ENCODE measurements at places on chromosomes 1 and 21.

DNA sequence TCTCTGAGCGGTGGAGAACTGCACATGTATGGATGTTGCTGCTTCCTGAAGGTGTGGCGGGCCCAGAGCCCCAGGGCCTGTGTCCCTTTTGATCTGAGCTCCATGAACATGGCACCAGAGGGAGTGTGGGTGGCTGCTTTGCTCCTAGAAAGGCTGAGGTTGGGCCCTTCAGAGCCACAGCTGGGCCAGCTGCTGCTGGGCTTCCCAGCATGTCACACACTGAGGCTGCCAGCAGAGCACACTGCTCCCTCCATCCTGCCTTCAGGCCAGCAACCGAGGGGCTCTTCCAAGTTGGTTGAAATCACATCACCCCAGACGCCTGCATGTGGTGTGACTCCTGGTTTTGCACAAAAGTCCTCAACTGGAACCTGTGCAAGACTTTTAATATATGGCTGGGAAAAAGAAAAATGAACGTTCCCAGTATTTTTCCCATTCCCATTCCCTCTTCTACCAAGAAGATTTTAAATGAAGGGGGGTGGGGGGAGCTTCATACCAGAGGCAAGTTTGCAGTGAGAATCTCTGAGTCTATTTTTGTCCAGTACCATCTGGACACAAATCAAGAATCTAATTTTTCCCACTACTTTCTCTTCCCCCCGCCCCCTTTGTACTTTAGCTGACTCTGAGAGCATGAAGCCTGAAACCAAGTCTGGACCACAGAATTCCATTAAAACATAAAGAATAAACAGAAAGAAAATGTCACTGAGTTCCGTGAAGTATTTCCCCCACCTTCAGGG, 26.2 kb upstream of the NGF start:
- DNase-seq: no peak

GRCh38 chr1:192601143-192601542, 25.6 kb downstream of the RGS1 start:
- no peak for DNase-seq

DNA sequence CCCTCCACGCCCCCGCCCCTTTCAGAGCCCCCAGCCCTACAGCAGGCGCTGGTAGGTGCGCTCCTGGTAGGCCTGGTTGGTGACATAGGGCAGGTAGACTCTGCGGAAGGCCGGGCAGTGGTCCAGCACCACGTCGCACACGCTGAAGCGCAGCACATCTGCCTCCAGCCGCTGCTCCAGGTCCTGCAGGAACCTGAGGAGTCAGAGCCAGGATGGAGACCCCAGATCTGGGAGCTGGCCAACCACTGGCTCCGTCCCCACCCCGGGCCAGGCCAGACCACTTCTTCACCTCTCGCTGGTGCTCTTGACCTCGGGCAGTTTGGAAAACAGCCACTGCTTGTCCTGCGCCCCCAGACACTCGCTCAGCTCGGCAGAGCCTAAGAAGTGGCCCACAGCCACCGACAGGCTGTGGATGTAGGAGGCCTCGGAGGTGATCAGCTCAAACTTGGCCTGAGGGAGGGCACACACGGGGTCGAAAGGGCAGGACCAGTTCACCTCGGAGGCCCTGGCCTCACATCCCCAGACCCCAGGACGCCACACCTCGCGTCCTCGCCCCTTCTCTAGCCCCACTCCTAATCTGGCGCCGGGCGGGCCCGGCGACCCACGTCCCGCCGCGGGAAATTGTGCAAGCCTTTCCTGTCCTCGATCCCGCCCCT, 6.4 kb downstream of the ARHGEF19 start:
- DNase-seq: no peak

DNA sequence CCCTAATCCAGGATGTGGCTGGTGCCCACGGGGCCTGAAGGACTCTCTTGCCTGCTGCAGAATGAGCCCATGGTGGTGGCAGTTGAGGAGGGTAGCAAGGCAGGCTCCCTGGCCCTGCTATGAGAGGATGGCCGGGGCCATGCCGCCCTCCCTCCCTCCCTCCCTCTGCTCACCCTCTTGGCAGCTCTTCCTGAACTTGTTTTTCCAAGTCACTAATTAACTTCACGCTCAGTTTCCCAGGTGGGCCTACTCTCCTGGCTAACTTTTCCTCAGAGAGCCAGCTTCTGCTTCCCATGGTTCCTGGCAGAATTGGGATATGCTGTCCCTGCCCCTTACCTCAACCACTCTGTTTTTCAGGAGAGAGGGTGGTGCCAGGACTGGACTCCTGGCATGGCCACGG, 10.2 kb downstream of the KCNC4 start:
- DNase-seq: no peak

- DNase-seq: no peak
These were observed 100.9 kb downstream of the ASTN1 start for GRCh38 chr1:177063648-177064047.

- no peak for DNase-seq
These were observed 98.9 kb upstream of the IRF2BP2 start for GRCh38 chr1:234708700-234709395.

- DNase-seq: no peak
These were observed 440.0 kb downstream of the MATN1 start for GRCh38 chr1:30283199-30283962.

DNA sequence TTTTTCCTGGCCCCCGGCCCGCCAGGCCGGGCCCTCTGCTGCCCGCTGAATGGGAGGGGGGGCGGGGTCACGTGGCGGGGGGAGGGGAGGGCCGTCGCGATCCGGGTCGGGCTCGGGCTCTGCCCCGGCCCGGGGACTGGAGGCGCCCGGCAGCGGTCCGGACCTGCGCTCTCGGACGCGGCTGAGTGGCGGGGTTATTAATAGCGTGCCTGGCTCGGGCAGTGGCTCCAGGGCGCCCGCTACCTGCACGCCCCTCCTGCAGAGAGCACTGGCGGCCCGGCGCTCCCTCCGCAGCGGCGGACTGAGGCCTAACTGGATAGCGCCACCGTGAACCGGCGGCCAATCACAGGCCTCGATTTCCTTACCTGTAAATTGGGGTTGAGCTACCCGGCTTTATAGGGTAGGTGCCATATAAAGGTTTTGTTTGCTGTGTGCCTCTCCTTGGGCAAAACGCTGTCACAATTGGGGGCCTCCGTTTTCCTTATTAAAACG, 28.1 kb downstream of the AHDC1 start:
- no peak for DNase-seq

DNA sequence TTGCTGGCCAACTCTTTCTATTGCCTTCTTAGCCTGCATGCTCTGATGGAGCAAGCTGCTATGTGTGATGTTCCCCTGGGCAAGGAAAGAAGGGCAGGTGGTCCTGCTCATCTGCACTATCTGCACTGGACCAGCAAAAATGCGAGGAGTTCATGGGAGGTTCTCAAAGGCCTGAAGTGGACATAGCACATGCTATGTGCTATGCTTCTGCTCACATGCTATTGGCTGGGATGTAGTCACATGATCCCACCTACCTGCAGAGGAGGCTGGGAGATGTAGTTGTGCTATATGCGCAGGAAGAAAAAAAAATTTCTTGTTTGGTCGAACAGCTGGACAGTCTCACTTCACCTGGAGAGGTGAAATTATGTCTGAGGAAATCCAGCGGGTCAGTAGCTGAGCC, 587.7 kb downstream of the MATN1 start:
- no peak for DNase-seq

DNA sequence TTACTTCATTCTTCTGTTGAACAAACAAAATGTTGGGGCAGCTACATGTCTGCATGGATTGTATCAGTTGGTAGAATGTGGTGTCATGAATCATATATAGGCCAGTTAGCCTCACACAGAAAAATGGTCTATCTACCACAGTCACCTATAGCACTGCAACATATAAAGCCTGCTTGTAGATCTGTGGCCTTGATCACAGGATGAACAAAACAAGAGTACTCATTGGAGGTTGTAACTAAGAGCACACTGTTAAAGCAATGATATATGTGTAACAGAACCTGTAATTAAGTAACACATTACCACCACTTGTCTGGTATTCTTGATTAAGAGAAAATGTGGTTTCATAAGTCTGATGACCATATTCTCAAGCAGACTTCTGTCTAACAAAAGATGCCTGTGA, 167.3 kb upstream of the SGIP1 start:
- DNase-seq: no peak

GRCh38 chr1:118269598-118269997, 84.6 kb upstream of the SPAG17 start:
- no peak for DNase-seq

DNA sequence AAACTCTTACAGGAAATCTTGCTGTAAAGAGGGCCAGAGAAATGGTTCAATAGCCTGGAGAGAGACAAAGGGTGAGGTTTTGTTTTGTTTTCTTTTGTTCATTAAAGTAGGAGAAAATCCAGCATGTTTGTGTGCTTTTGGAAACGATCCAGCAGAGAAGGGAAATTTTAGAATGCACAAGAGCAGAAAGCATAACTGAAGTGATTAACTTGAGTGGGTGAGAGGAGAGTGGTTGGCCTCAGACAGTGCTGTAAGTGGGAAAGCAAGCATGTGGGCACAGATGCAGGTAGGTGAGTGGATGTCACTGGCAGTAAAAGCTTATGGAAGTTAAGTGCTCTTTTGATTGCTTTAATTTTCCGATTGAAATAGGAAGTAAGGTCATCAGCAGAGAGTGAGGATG, 50.2 kb downstream of the EEIG2 start:
- no peak for DNase-seq

GRCh38 chr1:109963864-109964263, 20.7 kb upstream of the AHCYL1 start:
- no peak for DNase-seq

- DNase-seq: no peak
These were observed 2.2 kb downstream of the STMN1 start for GRCh38 chr1:25903986-25904385.

DNA sequence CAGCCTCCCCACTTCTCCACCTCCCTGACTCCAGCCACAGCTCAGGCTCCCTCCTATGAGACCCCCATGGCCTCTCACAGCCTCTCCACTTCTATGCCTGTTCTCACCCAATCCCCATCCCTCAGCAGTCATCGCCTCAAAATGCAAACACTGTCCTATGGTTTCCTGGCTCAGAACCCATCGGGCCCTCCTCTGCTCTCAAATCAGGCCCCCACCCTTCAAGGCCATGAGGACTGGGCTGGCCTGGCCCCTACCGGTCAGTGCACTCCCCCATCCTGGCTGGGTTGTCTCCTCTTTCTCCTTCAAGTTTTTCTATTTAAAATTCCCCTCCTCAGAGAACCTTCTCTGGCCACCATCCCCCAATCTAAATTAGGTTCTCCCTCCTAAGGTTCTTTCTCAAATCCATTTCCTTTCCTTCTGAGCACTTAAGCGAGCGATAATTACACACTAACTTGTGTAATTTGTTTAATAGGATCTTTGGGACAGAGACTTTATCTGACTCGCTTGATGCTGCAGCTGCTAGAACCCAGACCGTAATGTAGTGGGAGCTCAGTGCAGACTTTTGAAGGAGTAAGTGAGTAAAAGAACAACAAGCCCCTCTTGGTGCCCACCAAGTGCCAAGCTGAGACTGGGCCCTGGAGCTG, 347.2 kb downstream of the MATN1 start:
- no peak for DNase-seq

- DNase-seq: no peak
These were observed 146.9 kb downstream of the MIS18A start for GRCh38 chr21:32131960-32132359.

GRCh38 chr1:204283711-204284651, 70.2 kb upstream of the GOLT1A start:
- no peak for DNase-seq

GRCh38 chr1:151619489-151620093, 7.7 kb downstream of the SNX27 start:
- no peak for DNase-seq

- DNase-seq: peak; percentile 58
These were observed 22.9 kb downstream of the TSHB start for GRCh38 chr1:115052454-115053083.

- no peak for DNase-seq
These were observed 20.0 kb downstream of the ZBTB40 start for GRCh38 chr1:22471610-22472009.

DNA sequence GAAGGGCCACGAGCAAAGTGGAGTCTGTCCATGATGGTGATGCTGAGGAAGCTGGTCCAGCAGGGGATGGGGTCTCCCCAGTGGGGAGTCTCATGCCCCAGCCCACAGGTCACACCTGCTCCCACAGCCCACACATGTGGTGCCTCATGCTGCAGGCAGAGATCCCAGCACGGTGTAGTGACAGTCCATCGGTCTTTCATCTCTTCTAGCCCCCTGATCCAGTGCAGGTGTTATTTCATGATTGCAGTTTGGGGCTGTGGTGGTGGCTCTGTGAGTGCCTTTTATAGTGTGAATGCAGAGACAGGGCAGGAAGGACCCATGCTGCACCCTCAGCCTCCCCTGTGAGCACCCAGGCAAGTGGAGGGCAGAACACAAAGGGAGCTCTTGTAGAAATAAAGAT, 45.0 kb downstream of the UBASH3A start:
- DNase-seq: no peak

DNA sequence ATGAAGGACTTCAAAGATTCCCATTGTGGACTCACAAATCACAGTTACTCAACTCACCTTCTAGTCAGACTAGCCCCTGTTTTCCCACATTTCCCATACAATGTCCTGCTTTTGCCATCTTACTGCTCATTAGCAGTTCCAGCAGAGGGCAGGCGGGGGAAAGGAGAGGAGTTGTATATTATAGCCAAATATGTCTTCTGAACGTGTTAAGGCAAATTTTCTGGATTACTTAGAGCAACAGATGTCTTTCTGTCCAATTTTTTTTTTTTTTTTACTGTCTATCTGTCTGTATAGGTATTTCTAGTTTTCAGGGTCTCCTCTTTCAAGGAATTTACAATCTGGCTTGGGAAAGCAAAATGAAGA, 29.9 kb upstream of the DDAH1 start:
- no peak for DNase-seq

DNA sequence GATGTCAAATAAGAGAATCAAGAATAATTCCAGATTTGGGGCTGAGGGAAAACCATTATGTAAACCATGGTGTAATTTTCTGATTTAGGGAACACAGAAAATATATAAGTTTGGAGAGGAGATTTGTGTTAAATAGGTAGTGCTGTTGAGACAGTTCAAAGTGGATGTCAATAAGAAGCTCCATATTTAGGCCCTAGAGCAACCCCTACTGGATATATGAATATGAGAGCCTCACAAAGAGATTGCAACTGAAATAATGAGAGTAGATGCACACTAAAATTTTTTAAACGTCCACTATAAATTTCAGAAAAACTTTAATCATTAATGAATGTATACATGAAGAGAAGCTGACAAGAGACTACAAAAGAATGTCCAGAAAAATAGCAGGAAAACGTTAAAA, 1447.8 kb upstream of the PRMT6 start:
- no peak for DNase-seq

DNA sequence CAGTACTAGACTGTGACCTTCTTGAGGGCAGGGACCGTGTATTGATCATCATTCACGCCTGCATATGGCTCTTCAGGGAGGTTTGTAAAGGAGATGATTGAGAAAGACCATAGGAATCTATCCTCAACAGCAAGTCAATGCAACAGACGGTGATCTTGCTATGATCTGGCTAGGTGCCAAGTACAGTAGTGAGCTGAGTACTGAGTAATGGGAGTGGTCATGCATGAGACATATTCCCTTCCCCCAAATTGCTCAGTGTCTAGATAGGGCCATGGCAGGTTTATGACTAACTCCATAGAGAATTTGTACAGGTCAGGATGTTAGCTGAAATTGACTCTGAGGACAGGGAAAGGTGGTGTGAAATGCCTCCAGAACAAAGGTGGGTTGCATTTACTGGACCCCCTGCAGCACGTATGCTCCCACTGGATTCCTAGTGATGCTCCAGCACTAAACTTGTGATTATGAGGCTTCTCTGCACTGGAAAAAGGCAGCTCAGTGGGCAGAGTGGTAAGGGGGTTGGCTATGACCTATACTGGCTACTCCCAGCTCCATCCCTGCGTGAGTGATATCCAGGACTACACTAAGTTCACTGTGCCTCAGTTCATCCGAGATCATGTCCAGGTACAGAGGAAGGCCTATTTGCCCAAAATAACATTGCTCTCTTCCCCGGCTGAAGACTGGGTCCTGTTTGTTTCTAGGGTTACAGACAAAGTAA, 37.2 kb downstream of the KCNJ6 start:
- no peak for DNase-seq

Measured in activated naive CD4-positive, alpha-beta T cell treated with anti-CD3 and anti-CD28 coated beads, Interleukin-2, amount 50 U/mL, for 16 hours (primary cell).